ENCODE measurements at places on chromosomes 1 and 21.

DNA sequence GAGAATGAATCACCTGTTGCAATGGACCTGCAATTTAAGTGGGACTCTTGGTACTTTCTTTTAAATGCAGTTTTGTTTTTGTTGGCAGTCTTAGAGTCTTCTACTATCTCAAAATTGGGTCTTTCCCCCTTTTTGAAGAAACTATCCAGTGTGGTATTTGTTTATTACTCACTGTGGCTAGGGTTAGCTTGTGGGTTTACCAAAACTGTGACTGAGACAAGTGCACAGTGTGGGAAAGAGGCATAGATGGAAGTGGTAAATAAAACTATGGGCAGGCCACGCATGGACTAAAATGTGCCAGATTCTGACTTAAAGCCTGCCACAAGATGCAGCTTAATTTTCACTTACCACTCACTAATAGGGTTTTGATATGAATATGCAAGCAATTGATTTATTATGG is 1441.7 kb downstream of the PLA2G4A start:
- no peak for DNase-seq

DNA sequence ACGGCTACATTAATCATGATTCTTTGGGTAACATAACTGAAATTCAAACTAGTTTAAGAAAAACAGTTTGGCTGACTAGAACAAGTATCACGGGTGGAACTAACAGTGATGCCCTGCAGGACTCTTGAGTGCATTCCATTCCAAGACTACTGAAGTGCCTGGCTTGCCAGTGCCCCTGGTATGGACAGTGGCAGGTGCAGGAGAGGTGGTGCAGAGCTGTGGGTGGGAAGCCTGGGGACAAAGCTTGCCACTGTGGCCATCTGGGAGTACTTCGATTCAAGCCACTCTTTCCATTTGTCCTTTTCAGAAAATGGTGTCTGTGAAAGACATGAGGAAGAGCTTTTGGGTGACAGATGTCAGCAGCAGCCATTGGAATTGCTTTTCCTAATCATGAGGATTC is 166.5 kb downstream of the RRAGC start:
- DNase-seq, result no peak

GRCh38 chr21:44566403-44566802 is 7.1 kb upstream of the KRTAP10-4 start:
- no peak for DNase-seq

DNA sequence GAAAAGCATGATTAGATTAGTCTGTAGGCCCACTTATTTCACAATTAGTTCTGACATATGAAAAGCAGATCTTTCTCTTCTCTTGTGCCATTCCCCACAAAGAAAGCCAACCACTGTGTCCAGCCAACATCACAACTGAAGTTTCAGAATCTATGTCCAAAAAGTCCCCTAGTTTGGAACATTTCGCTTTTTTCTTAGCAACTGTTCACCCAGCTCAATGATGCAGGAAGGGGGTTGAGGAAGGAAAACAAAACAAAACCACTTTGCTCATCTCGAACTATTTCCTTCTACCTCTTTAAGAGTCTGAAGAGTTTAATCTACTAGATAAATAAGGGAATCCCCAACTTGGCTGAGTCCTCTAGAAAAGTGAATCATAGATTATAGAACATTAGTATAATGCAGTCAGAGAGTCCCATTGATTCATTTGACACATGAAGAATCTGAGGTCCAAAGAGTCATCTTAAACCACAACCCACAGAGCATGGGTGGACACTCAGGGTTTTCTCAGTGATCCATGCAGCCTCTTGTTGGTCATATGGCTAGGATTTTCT is 159.3 kb upstream of the SGIP1 start:
- DNase-seq, result no peak

All from stimulated activated CD8-positive, alpha-beta memory T cell treated with anti-CD3 and anti-CD28 coated beads, Interleukin-4, amount 100 ng/mL, for 4 hours (primary cell).